ENCODE measurements at places on chromosomes 5 and 9. TPM values are rescaled to one million over a fixed set of nuclear protein-coding genes. Genes with fewer than 3 reads are reported as not detected.

Gene EQTN
- total RNA-seq, result not detected

Gene SLC27A6
- under 0.01 TPM for total RNA-seq

Gene ARID3C
- total RNA-seq, result 0.30 TPM

Gene MEIKIN
- total RNA-seq, result not detected

Gene NPDC1
- total RNA-seq, result 29.2 TPM

Gene NUTM2G
- not detected for total RNA-seq

Gene FBP1
- 6.8 TPM for total RNA-seq

Gene KCNIP1
- not detected for total RNA-seq

Gene IL9
- total RNA-seq, result not detected

Gene LHX2
- total RNA-seq, result not detected

Gene SLC45A2
- total RNA-seq, result not detected

Gene ANKRD31
- total RNA-seq, result not detected

Gene IL4
- total RNA-seq, result not detected

Gene LECT2
- total RNA-seq, result not detected

Gene SHISAL2B
- not detected for total RNA-seq

Gene FSTL4
- total RNA-seq, result not detected

Gene LRRC19
- not detected for total RNA-seq

Gene SLC34A3
- total RNA-seq, result not detected

Gene IL5
- not detected for total RNA-seq

Gene RPL37
- 192 TPM for total RNA-seq

Gene WDR5
- total RNA-seq, result 29.9 TPM

Gene THBS4
- total RNA-seq, result under 0.01 TPM

Gene FBN2
- 272 TPM for total RNA-seq

Gene PNPLA7
- under 0.01 TPM for total RNA-seq

Gene PCDHB13
- total RNA-seq, result 0.65 TPM

Gene PRDM9
- total RNA-seq, result not detected

Gene CER1
- not detected for total RNA-seq

Gene KIF24
- 2.6 TPM for total RNA-seq

Gene FAM240B
- total RNA-seq, result not detected

All from epithelial cell of umbilical artery (primary cell).